ENCODE measurements at places on chromosomes 7 and 10.

DNA sequence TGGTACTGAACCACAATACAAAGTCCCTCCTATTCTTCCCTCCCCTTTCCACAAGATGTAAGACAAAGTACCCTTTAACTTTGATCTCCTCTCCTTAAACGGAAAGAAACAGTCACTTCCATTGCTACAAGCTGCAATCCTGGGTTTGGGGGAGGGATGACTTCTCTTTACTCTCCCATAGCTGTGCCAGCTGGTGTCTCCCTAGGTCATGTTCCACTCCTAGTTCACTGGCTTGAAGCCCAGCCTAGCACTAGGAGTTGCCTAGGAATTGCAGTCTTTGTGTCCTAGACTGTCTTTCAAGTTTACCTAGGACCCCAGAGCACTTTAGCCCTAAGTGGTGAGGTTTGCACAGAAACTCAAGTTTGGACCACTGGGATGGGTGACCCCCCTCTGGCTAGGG lies 311.1 kb downstream of the HPSE2 start:
- no peak for DNase-seq

DNA sequence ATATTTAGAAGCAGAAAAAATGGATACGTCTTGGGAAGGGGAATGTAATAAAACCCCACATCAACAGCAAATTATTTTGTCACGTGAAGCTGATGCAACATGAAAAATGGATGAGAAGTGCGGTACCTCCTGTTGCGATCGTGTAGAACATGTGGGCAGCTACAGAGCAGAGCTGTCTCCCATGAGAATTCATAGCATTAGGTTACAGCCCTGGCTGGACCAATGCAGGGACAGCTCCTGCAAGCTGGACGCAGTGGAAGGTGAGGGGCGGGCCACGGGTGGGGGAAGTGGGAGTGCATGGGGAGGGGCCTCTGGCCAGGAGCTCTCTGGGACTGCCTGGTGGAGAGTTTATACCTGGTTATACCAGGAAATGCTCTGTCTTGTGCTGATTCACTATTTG lies 120.3 kb downstream of the GATA3 start:
- no peak for DNase-seq

DNA sequence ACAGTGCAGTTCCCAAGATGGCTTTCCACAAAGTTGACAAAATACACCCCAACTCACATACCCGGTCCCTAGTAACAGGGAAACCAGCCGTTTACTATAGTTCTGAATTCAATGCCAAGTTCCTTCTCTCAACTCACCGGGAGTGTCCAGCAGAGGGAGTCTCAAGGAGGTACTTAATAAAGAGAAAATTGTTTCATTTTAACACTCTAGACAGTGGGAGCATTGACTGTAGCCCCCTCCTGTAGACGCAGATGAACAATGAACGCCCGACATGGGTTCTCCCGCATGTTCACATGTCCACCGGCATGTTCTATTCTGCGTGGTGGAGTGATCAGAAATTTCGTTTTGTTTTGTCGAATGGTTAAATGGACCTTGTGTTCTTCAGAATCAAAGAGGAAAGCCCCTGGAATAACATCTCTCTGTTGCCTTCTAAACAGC lies 1.9 kb downstream of the HIPK2 start:
- peak; percentile 33 for DNase-seq

- no peak for DNase-seq
Observed at GRCh38 chr10:126301701-126302475, 86.4 kb downstream of the ADAM12 start.

Data from T-helper 9 cell (primary cell).